A549 treated with ZK216348 at 1 μM for 4 hours (cell line): ENCODE measurements at places on chromosomes 5 and 9. TPM values are rescaled to one million over a fixed set of nuclear protein-coding genes. Genes with fewer than 3 reads are reported as not detected.

TNFSF8 gene
- not detected in 5 replicates for total RNA-seq

DDX41 gene
- 89.5 to 135 TPM (median 113 TPM) in 5 replicates for total RNA-seq

ATG12 gene
- total RNA-seq: 33.7 to 56.8 TPM (median 53.4 TPM) in 5 replicates

RANBP6 gene
- 8.3 to 16.0 TPM (median 14.3 TPM) in 5 replicates for total RNA-seq

RFESD gene
- 1.9 to 3.0 TPM (median 2.6 TPM) in 5 replicates for total RNA-seq

GADD45G gene
- 0.31 to 0.53 TPM (median 0.37 TPM) in 4 of 5 replicates, not detected in the other for total RNA-seq

NCS1 gene
- total RNA-seq: 28.4 to 55.9 TPM (median 48.8 TPM) in 5 replicates

NR5A1 gene
- 0.09 TPM in 1 of 5 replicates, not detected in the others for total RNA-seq

SLC6A3 gene
- total RNA-seq: 0.13 to 0.45 TPM (median 0.16 TPM) in 5 replicates

TGFBI gene
- 1,493 to 2,078 TPM (median 1,745 TPM) in 5 replicates for total RNA-seq

SAXO1 gene
- not detected in 5 replicates for total RNA-seq

BNC2 gene
- 3.5 to 5.7 TPM (median 5.1 TPM) in 5 replicates for total RNA-seq

IFNA14 gene
- not detected in 5 replicates for total RNA-seq

PCDHGB1 gene
- 1.1 to 1.9 TPM (median 1.8 TPM) in 5 replicates for total RNA-seq

NEUROG1 gene
- total RNA-seq: not detected in 5 replicates

SLC4A9 gene
- 0.33 TPM in 1 of 5 replicates, not detected in the others for total RNA-seq

TMC1 gene
- total RNA-seq: 0.08 to 0.19 TPM (median 0.14 TPM) in 3 of 5 replicates, not detected in the others

TLE1 gene
- 79.7 to 94.0 TPM (median 81.8 TPM) in 5 replicates for total RNA-seq

CCDC192 gene
- total RNA-seq: not detected in 5 replicates

JMY gene
- total RNA-seq: 1.6 to 4.1 TPM (median 3.3 TPM) in 5 replicates

FPGS gene
- total RNA-seq: 39.9 to 58.3 TPM (median 48.9 TPM) in 5 replicates

LPCAT1 gene
- 142 to 176 TPM (median 162 TPM) in 5 replicates for total RNA-seq

MARCHF3 gene
- 0.71 to 1.7 TPM (median 1.3 TPM) in 5 replicates for total RNA-seq

SPAG8 gene
- total RNA-seq: 0.32 to 0.72 TPM (median 0.56 TPM) in 4 of 5 replicates, not detected in the other

PCDHB2 gene
- 2.7 to 4.5 TPM (median 3.1 TPM) in 5 replicates for total RNA-seq
